ENCODE measurements at places on chromosomes 11 and 22. TPM values are rescaled to one million over a fixed set of nuclear protein-coding genes. Genes with fewer than 3 reads are reported as not detected.

MAML2 gene
- polyA plus RNA-seq: 34.5 TPM

SLC17A6 gene
- polyA plus RNA-seq: not detected

CFAP300 gene
- polyA plus RNA-seq: 7.0 TPM

OR52D1 gene
- polyA plus RNA-seq: not detected

MISFA gene
- 6.0 TPM for polyA plus RNA-seq

SLC6A5 gene
- 0.14 TPM for polyA plus RNA-seq

PLAAT5 gene
- 0.69 TPM for polyA plus RNA-seq

PGM2L1 gene
- 3.9 TPM for polyA plus RNA-seq

C11orf87 gene
- polyA plus RNA-seq: 0.17 TPM

PTPN5 gene
- 0.79 TPM for polyA plus RNA-seq

KRTAP5-2 gene
- polyA plus RNA-seq: 0.19 TPM

P2RY6 gene
- 1.1 TPM for polyA plus RNA-seq

- no peak for DNase-seq
These were observed 851.8 kb downstream of the BRD1 start for GRCh38 chr22:48975886-48976285.

GRCh38 chr11:74927496-74927895, 21.4 kb downstream of the XRRA1 start:
- DNase-seq: no peak

DNA sequence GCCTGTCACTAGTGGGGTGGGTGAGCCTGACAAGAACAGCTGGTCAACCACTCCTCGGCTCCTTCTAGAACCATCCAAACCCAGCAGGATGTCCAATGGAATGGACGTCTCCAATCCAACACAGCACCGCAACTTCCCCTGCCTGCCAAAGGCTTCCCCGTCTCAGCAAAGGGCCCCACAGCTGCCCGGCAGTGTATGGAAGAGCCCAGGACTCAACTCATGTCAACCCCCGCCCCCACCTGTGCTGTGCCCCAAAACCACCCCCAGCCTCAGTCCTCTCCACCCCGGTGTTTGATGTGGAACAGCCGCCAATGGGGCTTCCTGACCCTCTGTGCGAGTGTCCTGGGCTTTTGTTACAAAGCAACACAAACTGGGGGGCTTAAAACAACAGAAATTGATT, 223.8 kb downstream of the CTTN start:
- DNase-seq: no peak

DNA sequence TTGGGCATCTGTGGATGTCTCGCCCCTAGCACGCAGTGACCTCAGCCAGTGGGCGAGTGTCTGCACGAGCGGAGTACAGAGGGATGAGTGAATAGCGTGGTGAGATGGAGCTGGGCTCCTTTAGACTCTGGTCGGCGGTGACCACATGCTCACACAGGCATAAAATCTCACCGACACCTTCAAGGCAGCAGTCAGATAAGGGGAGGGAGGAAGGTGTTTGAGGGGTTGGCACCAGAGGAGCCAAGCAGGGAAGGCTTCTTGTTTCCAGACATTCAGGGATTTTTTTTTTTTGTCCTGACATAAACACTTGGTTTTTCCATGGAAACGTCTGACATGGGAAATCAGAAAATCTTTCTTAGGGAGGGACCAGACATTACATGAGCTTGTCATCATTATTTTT, 35.8 kb downstream of the GRIK4 start:
- DNase-seq: no peak

DNA sequence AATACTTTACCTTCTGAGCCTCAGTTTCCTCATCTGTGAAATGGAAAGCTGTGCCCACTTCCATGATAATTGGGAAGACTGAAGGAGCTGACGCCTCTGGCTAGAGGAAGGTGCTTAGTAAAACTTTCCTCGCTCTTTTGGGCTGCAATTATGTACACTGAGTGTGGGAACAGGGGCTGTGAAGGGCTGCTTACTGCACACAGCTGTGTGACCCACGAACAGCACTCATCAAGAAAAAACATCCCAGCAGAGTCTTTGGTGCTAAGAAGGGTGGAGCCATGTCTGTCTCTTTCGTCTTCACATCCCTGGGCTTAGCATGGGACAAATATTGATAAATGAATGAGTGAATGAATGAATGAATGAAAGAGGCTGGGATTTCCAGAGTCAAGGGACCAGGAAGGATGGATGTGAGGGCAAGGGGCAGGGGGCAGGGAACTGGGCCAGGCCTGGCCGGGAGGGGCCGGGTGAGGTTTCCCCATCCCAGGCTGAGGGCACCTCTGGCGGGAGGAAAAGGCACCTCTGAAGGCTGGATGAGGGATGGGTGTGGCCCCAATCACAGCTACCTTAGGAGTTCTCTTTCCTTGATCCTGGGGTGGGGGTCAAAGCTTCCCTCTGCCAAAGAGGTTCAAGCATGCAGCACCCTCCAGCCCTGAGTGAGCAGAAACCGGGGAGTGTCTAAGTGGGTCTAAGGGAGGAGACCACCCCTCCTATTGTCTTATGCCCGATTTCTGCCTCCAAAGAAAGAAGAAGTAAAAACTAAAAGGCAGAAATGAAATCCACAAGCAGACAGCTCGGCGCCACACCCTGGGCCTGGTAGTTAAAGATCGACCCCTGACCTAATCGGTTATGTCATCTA, 9.2 kb upstream of the CD5 start:
- no peak for DNase-seq

- no peak for DNase-seq
These were observed 250.8 kb upstream of the B3GAT1 start for GRCh38 chr11:134662629-134663360.

DNA sequence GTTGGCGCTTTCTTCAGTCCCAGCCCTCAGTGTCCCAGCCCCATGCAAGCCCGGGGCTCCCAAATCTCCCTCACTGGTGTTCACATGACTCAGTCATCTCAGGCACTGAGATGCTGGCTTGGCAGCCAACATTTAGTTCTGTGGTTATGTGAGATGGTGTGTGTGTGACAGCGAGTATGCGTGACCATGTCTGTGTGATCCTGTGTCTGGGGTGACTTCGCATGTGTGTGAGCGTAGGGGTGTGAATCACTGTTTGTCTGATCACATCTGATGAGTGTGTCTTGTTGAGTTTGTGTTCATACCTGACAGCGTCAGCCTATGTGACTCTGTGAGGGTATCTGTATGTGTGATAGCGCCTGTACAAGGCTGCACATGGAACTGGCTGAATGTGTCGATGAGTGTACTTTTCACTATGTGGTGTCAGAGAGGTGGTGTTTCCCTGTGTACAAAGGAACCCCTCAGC, 16.2 kb downstream of the CREB3L1 start:
- DNase-seq: no peak

DNA sequence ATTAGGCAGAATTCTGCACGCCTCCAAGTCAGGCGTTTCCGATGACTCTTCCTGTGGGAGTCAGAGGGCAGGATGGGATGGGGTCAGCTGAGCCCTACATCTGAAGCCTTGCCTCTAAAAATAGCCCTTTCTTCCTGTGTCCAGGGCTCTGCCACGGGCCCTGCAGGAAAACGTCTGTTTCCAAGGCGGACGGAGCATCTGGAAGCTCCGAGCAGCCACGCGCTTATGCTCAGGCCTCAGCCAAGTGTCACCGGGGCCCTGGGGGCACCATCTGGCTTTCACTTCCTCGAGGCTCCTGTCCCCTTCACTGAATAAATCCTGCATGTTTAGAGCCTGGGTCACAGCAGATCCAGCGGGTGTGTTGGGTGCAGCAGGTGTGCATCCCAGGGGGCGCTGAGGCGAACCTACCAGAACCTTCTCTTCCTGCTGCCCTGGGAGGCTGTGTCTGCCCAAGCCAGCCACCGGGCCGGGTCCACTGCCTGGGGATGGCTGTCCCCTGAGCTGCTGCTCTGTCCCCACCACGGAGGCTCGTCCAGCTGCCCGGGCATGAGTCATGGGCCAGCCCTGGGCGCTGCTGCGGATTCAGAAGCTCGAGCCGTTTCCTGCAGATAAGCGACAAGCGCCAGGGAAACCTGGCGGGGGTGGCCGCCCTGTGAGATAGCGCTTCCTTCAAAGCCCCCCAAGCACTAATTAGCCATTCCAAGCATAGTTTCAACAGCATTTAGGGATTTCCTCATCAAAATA, 32.0 kb upstream of the LINC01488 start:
- peak; percentile 43 for DNase-seq

GRCh38 chr11:108241330-108242037, 18.6 kb downstream of the ATM start:
- DNase-seq: no peak

DNA sequence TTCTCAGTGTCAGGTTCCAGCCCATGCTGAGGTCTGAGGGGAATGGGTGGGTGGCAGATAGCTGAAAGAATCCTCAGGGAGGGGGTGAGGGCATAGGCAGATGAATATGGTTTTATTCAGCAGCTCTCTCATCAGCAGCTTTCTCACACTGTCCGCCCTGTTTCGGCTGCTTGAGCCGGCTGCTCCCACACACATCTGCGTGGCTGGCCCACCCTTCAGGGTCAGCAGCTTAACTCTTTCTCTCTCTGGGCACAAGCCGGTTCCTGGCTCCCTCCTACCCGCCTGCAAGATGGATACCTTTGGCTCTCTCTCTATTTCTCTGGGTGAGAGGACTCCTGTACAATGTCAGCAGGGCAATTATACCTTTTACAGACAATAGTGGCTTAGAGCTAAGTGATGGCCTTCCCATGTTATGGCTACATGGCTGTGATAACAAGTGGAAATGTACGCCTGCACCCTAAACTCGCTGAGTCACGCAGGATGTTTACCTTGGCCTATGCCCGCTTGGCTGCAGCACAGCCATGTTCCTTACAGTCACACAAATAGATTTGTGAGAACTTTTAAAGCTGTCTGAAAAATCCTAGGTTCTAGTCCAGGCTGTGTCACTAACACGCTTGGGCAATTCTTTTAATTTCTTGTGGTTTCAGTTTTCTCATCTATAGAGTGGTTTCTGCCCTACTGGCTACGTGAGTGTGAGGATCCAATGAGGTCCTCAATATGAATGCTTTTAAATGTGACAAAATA, 4.1 kb downstream of the MMP20 start:
- DNase-seq: no peak

GRCh38 chr22:31680861-31681341, 18.9 kb upstream of the PISD start:
- DNase-seq: no peak

GRCh38 chr11:64249563-64250414, 1.5 kb upstream of the PLCB3 start:
- no peak for DNase-seq

GRCh38 chr11:18698341-18699268, at the start of gene TMEM86A:
Gene TMEM86A, plus strand, starts transcription at chr11:18698779. Its CDS starts 108 bp downstream, at chr11:18698887.
- peak; percentile 81 for DNase-seq

DNA sequence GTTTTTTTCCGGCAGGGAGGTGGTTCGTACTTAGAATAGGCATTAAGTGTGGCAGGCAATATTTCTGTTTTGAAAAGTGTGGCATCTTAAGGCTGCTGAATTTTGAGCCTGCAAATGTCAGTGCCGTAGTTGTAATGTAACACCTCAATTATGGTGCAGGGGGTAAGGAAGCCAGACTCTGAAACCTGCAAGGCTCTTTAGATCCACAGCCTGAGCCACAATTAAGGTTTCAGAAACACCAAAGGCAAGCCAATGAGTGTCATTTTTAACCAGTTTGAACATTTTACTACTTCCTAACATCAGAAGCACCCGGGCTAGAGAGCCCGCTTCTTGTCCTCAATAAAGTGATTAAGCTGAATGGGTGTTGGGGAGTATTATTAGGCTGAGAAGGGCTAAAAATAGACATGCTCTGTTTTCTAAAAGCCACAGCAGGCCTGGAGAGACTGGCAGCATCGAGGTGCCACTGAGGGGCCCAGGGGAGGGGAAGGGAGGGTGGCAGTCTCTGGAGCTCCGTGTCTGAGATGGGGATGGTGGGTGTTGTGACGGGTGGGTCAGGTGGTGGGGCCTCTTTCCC, 113.4 kb downstream of the ZBTB16 start:
- no peak for DNase-seq

- DNase-seq: no peak
These were observed 720 bp upstream of the FAR1 start for GRCh38 chr11:13667795-13668101.

DNA sequence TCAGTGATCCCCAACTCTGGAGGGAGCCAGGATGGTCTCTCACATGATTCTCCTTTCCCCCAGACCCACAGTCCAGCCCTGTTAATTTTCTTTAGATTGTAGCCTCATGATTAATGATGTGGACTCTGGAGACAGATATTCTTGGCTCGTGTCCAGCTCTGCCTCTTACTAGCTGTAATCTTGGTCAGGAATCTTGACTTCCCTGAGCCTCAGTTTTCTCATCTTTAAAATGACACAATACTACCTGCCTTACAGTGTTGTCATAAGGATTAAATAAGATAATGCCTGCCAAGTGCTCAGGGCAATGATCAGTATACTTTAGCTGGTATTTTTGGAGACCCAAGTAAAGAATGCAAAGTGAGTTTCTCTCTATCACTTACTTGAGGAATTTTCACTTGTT, 60.0 kb downstream of the SPECC1L start:
- DNase-seq: no peak

DNA sequence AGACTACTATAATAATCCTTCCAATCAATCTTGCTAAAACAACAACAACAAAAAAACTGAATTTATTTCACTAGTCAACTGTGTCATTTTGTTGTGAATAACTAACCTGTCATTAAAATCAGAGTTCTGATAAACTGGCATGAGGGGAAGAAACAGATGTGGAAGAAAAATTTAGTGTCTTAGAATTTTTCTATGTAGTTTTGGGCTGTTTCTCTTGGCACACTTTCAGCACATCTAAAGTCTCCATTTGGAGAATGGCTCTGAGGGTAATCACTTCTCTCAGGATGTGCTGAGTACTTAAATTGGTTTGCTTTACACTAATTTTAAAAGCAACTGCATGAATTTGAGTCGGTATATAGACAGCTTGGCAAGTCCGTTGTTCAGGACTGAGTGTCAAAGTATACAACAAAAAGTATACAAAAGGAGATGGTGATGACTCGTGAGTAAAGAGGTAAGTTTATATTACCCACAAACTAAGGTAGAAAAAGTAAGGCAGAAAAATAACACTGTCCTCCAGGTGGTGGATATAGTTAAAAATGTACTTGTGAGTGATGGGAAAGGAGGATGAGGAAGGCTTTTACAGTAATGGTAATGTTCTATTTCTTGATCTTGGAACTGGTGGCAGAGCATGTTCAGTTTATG, 10.2 kb downstream of the HTATIP2 start:
- no peak for DNase-seq

GRCh38 chr11:10762185-10762584, 11.1 kb downstream of the CTR9 start:
- DNase-seq: no peak

- no peak for DNase-seq
These were observed 51.3 kb upstream of the FLI1 start for GRCh38 chr11:128642571-128642970.

DNA sequence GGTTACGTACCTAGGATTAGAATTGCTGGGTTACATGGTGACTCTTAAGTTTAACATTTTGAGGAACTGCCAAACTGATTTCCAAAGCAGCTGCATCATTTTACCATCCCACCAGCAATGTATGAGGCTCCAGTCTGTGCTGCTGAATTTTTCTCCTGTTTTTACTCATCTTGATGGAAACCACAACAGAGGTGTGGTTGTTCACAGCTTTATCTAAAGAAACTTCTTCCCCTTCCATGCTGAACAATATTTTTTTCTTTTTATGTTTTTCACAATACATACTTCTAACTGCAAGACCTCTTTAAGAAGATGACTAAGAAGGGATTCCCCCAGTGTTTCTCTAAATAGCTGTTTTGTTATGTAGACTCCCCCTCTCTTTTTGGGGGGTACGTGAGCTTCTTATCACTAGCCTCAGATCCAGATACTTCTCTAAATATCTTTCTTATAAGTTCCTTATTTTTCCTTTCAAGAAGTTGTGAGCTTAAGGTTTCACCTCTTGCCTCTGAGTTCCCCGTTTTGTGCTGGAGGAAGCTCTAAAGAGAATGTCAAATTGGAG, 24.0 kb downstream of the TCP11L1 start:
- no peak for DNase-seq

- DNase-seq: peak; percentile 49
These were observed 22.5 kb upstream of the SEPTIN5 start for GRCh38 chr22:19691721-19692341.

GRCh38 chr22:50730941-50731661, 6.9 kb upstream of the ACR start:
- DNase-seq: no peak

Measured in right renal pelvis (tissue), 4 donors.